ENCODE measurements at places on chromosomes 5 and 9.
A peak's percentile ranks its signal among the peaks of the same experiment; 100 is the strongest.

DNA sequence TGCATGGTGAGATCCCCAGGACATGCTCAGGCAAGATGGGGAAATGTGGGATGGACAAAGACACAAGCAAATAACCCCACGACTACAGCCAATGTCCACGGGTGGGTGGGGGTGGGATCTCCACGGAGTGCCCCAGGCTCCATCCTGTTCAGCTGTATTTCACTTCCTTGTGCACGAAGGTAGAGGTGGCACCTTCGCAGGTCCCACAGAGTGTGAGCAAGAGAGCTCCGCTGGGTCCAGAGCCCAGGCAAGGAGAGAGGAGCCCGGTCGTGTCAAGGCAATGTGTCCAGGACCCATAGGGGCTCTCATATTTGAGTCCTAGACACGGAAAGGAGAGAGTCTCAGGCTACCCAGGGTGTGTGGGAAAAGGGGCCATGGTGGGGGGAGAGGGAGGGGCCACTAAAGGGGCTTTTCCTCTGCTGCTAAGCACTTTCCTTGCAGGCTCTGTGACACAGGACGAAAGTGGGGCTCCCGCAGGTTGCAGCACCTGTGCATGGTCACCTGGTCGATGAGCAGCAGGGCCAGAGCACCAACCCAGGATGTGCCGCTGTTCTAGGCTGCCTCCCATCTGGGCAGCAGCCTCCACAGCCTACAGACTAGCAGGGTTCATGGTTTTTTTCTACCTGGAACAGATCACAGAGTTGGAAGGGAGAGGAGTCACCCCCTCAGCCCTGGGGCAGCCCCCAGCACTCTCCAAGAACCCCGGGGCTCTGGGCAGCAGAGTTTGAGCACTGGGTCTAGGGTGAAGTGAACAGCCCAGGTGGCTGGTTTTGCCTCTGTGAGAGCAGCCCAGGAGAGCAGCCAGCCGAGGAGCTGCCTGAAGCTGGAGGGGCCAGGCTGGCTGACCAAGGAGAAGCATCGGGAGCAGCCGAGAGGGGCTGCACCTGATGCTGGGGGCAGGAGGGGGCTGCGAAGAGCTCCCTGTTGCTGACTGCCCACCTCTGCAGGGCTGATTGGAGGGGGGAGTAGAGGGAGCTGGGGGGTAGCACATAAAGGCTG lies 100.7 kb upstream of the MVB12B start:
- no peak for DNase-seq

DNA sequence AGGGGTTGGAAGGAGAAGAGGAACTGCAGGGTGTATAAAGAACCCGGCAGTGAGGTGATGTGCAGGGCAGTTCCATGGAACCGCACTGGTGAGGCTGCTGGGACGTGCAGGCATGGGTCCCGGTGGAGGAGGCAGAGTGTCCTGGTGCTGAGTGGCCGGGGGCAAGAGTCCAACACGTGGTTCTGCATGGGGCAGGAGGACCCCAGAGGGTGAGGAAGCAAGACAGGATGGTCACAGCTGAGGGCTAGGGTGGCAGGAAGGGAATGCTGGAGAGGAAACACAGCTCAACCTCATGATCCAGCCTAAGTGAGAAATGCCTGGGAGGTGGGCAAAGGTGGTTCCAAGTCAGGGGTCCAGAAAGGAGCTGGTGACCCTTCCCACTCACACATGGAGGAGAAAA lies 87.2 kb downstream of the S1PR3 start:
- no peak for DNase-seq

DNA sequence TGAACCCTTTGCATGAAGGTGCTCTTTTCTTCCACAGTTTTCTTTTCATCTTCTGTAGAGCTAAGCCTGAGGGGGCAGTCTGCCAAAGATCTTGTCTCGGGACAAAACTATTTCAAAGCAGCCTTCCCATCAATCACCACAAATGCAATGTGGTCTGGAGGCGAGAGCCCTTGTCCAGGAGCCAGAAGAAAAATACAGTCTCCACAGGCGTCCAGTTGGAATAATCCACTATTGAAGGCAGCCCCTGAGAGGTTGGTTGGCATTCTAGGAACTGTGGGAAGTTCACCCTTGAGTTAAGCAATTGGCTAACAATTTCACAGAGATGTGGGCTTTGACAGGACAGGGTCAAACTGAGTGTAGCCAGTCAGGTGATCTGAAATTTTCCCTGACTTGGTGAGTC lies 72.0 kb downstream of the SEMA6A start:
- DNase-seq: no peak

GRCh38 chr9:72412483-72413040 lies 47.6 kb upstream of the ZFAND5 start:
- no peak for DNase-seq

DNA sequence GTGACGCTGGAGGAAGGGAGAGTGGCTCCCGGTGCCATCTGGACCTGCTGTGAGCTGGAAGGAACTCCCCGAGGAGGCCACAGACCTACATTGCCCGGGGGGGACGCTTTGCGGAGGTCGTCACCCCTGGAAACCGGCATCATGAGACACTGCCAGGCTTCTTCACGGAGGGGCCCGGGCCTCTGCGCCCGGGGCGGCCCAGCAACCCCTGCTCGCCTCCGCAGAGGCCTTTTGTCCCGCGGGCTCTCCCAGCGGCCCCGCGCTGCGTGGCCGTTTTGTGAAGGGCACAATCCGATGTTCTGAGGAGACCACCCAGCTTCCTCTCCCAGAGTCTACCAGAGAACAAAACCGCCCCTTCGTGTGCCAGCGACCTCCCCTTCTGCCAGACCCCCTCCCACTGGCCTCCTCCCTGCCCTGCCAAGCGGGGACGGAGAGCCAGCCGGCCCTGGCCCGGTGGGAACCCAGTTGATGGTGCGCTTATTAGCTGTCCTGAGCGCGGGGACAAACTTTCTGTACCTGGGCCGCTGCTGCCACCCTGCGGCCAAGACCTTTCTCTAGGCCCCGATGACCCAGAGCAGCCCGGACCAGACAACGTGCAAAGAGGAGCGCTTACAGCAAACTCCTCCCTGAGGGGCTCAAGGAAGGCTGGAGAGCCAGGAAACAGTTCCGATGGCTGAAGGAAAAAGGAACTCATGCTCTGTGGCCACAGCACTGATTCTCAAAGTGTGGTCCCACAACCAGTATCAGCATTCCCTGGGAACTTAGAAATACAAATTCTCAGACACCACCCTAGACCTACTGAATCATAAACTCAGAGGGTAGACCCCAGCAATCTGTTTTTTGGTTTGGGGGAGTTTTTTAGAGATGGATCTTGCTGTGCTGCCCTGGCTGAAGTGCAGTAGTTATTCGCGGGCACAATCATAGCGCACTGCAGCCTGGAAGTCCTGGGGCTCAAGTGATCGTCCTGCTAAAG lies 86.7 kb downstream of the SLC1A3 start:
- DNase-seq: no peak

DNA sequence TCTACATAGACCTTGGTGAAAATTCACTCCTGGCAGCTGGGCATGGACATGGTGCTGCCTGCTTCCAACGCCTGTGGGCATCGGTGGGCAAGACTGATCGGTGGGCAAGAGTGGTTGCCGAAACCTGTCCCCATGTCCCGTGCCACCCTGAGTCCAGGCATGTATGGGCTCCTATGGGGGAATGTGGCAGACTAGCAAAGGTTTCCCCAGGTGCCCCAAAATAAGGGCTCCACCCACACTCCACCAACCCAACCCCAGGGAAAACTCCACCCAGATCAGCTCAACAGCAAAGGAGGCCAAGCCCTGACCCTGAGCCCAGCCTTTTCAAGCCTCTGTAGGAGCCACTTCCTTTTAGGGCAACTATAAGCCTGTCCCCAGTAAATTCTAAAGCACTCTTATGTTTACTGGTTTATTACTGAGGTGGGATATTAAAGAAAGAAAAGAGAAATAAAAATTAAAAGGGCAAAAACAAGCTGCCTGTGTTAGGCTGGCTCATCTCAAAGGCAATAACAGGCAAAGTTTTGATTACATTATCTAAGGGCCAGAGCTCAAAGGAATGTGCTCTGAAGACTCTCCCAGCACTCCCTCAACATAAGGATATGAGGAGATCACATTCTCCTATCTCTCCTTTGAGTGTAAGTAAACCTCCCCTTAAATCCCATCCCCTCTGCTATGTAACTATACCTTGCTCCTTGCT lies 8.9 kb upstream of the SPATA31E1 start:
- DNase-seq: no peak

DNA sequence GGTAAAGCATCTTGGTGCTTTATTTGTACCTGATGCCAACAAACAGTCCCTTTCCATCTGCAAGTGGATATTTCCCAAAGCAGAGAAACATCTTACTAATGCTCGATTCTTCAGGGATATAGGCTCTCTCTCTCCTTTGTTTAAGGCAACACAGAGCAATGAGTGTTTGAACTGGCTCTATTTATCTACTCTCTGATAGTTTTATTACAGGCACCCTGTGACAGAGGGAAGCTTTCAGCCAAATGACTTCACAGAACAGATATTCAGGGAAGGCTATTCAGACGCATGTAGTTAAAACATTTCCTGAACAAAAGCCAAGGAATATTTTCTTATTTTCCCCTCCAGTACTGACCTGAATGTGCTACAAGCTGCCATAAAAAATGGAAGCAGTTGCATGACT lies 141.8 kb downstream of the YIPF5 start:
- peak; percentile 23 for DNase-seq

GRCh38 chr5:68330574-68330973 lies 115.0 kb downstream of the PIK3R1 start:
- DNase-seq: no peak

DNA sequence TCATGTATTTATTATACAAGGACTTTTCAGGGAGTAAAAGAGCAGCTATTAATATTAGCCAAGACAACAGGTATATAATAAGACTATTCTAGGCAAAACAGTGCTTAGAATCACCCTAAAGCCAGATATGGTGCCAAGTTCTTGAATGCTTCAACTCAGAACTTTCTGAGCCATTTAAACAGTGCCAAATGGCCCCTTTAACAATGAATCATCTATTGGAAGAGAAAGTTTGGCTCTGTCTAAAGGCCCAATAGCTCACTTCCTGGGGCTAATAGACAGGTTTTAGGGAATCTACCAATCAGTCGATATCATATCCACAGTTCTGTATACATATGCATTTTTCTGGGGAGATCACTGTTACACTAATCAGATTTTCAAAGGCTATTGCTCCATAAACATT lies 42.9 kb downstream of the ZNF474 start:
- DNase-seq: no peak

- DNase-seq: no peak
Measured at GRCh38 chr5:78753093-78753531, 104.5 kb upstream of the LHFPL2 start.

DNA sequence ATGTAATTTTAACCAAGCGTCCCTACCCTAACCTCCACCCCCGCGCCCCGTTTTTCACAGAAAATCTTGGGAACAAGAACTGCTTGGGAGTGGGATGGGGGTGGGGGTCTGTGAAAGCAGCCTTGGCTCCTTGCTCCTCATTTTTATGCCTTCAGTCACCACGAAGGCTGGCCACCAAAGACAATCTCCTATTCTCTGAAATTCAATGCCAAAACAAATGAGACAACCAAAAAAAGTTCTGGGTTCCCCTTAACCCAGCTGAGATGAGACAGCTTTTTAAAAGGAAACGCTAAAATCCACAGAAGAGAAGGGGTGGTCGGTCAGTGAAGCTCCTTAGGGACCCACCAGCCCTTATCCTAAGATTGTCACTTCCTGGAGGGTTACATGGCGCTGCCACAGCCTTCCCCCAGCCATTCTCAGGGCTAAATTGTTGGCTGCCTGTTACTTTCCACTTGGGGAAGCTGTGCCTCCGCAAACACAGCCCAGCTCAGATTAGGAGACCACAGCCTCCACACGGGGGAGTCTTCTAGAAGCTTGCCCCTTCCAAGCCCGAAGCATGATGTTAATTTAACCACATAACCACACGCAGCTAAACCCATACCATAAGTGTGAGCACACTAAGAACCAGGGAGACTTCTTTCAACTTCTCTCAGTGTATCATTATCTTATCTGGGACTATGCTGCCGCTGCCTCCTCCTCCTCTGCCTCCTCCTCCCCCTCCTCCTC lies 136.3 kb downstream of the FOXD1 start:
- no peak for DNase-seq

DNA sequence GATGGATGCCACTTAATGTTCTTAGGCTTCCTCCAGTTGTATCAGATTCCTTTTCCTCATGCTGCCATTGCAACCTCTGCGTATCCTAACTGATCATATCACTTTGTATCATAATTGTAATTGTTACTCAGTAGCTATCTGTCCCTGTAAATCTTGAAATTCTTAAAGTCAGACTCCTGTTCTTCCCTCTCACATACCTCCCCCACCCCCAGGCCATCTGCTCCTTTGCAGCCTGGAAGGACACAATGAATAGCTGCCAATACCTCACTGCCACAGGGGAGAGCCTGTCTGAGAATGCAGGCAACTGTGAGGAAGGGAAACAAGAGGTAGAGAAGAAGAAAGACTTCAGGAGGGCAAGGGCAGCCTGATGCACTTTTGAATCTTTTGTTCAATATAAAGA lies 228.5 kb downstream of the ENC1 start:
- no peak for DNase-seq

DNA sequence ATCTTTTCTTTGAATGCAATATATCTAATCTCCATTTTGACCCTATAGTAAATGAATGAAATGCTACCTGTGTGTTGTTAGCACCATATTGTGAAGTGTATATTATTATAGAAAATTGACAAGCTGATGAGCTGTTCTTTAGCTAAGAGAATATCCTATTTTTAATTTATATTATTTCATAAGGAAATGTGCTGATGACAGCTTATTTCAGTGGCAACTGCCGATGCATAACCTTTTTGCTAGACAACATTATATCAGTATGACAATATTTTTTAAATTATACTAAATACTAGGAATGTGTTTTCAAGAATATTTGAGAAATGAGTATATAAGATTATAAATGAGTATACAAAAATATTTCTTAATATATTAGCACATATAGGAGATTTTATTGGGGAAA lies 573.1 kb downstream of the ZNF608 start:
- DNase-seq: no peak

GRCh38 chr5:128881502-128882018 lies 83.7 kb upstream of the SLC27A6 start:
- no peak for DNase-seq

GRCh38 chr5:158256096-158256495 lies 397.2 kb upstream of the CLINT1 start:
- DNase-seq: no peak

DNA sequence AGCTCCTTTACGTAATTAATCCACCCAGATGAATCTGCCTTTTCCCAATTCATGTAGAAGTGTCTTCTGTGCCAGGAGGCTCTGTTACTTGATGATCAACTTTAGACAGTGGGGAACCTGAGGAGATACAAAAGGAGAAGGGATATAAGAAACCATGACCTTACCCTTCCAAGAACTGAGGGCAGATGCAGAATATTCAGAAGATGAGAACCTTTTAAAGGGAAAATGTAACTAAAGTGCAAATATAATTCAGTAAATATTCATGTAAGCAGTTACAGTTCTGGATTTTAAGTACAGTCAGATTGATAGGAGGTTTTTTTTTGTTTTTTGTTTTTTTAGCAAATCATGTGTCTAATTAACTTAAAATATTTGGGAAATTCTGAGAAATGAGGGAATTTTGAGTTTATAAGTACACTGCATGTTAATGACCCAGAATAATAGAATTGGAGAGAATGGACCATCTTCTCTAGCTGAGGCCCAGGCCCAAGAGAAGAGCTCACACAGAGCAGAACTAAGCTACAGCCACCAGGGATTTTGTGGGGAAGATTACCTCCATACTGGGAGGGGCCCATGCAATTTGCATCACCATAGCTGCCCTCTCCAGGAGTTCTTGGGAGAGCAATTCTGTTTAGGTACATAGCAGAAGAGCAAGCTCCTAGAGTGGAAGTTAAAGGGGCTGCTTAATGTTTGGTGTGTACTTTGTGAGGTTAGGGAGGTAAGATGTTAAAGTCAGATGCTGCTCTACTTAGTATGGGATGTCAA lies 61.5 kb downstream of the SV2C start:
- DNase-seq: no peak
